ENCODE measurements at places on chromosomes 4 and X.

DNA sequence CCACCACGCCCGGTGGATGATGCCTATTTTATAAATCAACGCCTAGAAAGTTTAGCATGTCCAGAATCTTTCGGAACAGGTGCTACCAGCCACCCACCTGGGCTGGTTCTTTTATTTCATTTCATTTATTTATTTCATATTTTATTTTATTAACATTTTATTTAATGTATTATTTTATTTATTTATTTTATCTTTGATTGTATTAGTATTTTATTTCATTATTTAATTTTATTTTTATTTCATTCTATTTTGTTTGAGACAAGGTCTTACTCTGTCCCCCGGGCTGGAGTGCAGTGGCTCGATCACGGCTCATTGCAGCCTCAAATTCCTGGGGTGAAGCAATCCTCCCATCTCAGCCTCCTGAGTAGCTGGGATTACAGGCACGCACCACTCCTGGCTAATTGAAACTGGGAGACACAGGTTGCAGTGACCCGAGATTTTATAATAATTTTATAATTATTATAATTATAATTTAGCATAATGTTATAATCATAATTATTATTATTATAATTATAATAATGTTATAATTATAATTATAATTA is 187.2 kb downstream of the SHOX start:
- DNase-seq: no peak

DNA sequence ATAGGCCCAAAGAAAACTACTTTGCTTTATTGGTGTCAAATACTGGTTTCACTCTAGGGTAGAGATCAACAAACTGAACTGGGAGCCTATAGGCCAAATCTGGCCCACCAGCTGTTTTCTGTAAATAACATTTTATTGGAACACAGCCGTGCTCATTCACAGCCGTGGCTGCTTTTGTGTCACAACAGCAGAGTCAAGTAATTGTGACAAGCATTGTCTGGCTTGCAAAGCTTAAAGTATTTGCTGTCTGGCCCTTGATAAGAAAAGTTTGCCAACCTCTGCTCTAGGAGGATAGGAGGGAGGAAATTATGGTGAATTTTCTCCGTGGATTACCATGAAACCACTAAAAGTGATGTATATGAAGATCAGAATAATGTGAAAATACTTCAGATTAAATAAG is 53.4 kb downstream of the GPAT3 start:
- no peak for DNase-seq

- DNase-seq: no peak
These were observed 58.2 kb downstream of the WDR17 start for GRCh38 chr4:176123710-176124407.

- no peak for DNase-seq
These were observed 71.1 kb downstream of the PKD2 start for GRCh38 chr4:88078579-88078978.

GRCh38 chrX:118182025-118182424 is 65.4 kb upstream of the KLHL13 start:
- no peak for DNase-seq

GRCh38 chrX:19708683-19709082 is 178.7 kb downstream of the SH3KBP1 start:
- DNase-seq: no peak

DNA sequence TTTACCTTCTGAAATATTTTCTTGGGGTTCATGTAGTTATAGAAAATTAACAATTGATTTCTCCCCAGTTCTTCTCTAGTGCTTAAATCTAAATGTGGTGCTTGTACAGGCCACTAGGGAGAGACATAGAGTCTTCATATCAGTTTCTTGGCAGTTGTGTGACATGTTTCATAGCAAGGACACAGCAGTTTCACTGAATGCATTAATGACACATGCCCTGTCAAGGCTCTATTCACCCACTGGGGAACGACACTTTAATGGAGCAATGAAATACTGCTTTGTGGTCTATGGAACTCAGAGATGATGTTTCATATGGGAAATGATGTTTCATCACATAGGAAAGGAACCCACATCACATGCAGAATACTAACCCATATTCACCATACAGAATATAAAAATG is 2.8 kb downstream of the VEGFC start:
- no peak for DNase-seq
